Heart left ventricle (tissue), 16 donors: ENCODE measurements at places on chromosomes 12 and 14. TPM values are rescaled to one million over a fixed set of nuclear protein-coding genes. Genes with fewer than 3 reads are reported as not detected.
A peak's percentile ranks its signal among the peaks of the same experiment; 100 is the strongest.

RNU7-1 gene
- not detected for polyA plus RNA-seq

TEX22 gene
- polyA plus RNA-seq: not detected

NGB gene
- not detected for polyA plus RNA-seq

DNA sequence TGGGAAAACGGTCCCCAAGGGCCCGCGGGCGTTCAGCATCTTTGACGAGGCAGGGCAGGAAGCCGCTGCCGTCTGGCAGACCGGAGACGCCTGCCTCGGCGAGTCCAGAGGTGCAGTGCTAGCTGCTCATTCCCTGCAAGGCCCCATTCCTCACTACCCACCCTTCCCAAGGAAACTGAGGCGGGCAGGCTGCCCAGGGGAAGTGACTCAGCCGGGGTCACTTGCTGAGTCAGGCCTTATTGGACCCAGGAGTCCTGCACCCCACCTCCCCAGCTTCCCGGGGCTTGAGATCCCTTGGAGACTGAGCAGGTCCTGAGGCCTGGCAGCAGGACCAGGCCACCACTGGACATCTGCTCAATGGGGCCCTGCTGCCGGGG is 3.7 kb downstream of the SH2B3 start:
- peak; percentile 70 for DNase-seq

- DNase-seq: peak; percentile 37
These were observed 9.2 kb downstream of the NIN start for GRCh38 chr14:50821510-50822464.

GRCh38 chr12:71071536-71072097 is 86.2 kb downstream of the TSPAN8 start:
- DNase-seq: no peak

GRCh38 chr12:2432856-2433255 is 361.9 kb upstream of the FKBP4 start:
- no peak for DNase-seq

DNA sequence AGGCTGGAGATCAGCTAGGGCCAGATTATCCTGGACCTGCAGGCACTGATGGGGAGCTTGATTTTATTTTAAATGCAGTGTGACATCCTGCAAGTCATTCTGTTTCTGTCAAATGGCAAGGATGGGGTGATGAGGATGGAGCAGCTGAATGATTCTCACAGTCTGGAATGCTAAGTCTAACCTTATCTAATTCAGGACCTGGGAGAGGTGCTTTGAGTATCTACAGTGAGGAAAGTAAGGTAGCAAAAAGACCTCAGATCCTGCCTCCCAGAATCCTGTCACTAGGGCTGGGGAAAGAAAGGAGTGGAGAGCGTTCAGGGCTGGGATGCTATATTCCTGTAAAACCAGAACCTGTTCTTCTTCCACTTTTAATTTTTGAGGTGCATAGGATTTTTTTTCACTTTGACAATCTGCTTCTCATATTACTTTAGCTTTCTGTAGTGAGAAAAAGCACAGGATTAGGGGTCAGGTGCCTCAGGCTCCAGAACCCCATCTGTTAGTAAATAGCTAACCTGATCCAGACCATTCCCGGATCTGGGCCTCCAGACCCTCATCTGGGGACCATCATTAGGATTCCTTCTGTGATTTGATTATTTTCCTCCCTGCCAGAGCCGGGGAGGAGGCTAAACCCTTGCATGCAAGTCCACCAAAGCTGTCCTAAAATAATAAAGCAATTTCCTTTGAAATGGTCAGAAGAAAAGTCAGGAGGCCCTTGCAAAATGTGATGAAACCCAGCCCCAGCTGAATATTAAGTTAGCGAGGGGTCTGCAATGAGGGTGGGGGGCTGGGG is 54.7 kb downstream of the ASCL1 start:
- no peak for DNase-seq

DNA sequence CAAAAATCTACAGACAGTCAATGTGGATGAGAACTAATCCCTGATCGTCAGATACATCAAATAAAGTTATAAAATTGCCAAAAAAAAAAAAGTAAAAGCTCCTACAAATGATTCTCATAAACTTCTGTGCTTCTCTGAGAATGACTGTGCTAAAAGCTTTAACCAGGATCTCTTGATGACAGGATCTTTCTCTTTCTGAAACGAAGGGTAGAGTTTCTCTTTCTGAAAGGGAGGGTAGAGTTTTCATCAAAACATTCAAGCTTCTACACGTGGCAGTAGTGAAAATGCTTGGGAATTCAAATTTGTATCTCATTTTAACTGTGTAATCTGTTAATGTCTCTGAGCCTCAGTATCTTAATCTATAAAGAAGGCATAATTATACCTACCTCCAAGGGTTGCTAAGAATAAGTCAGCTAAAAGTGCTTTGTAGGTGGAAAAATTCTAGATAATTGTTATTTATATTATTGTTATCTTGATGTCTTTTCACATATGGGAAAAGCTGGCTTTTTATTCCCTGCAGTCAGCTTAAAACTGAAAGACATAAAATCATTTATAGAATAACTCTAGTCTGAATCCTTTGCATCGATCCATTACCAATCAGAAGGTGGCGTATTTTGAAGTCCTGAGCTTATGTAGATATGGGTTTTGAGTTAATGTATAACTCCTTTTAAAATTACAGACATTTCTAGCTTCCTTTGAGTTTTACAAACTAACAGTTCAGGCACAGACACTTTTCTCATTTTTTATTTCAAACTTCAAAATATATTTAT is 157.4 kb downstream of the DACT1 start:
- no peak for DNase-seq

DNA sequence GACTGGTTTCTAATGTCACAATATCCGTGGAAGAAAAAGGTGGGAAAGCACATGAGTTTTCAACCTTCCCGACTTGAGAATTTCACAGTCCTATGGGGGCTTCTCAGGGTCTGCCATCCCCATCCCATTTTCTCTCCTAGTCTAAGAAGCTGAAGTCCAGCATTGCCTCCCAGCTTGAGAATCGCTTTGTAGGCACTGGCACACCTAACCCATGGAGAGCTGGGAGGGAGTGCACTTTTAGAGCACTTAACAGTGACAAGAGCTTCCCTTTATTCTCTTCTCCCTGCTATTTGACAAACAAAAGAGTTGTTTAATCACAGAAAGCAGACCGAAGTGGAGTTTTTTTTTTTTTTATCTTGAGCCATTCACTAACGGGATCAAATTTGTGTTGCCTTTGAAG is 22.8 kb upstream of the SRRM4 start:
- no peak for DNase-seq

GRCh38 chr12:70449074-70449752 is 83.1 kb downstream of the KCNMB4 start:
- DNase-seq: no peak

GRCh38 chr12:24505366-24506015 is 443.4 kb downstream of the BCAT1 start:
- no peak for DNase-seq

DNA sequence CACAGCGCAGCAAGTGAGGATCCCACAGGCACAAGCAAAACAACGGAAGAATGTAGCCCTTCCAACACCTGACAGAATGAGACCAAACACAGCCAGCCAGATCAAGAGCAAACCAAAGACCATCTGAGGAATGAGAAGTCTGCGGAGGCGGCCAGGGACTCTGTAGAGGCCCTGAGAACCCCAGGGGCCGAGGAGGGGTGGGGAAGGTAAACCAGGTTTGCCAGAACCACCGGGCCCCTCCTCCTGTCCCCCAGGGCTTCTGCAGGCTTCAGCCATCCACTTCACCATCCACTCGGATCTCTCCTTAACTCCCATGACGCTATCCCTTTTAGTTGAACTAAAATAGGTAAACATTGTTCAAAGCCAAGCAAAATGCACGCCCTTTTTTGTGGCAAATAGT is 37.4 kb downstream of the ZCRB1 start:
- no peak for DNase-seq

DNA sequence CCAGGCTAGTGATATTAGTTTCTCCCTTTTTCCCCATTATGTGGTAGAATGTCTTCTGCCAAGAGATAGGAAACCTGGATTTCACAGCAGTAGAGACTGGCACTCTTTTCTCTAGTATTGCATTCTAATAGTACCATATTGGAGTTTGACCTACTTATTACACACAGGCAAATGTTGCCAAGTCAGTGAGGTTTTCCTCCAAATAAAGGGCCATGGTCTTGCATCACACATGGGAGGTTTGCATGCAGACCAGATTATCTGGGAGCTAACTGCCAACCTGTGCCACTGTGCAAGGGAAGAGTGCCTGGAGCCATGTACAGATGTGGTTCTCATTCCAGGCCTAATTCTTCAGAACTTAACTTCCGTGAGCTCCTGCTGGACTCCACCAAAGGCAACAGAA is 113.3 kb downstream of the ANO6 start:
- DNase-seq: no peak

GRCh38 chr12:96386794-96387193 is 13.4 kb downstream of the CDK17 start:
- DNase-seq: no peak

DNA sequence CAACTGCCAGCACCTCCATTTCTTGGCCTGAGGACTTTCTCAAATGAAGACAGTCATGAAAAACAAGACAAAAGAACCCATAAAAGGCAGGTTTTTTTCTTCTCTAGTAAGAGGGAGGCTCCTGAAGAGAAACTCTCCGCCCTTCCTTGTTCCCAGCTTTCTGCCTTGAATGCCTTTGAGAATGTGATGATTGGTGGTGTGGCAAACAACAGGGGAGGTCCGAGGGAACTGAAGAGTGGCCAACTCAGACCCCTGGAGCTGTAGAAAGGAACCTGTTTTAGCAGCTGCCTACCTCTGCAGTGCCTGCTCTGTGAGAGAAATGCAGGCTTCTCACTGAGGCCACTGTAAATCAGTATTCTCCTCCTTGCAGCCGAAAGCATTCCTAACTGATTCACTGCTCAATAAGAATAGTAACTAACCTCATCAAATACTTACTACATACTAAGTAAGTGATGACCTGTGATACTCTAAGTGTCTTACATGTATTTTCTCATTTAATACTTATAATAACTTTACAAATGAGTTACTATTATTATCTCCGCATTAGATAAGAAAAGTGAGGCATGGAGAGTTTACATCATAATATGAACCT is 16.7 kb upstream of the ERC1 start:
- DNase-seq: no peak

GRCh38 chr12:68508576-68508975 is 102.1 kb upstream of the RAP1B start:
- DNase-seq: no peak
